Activated CD4-positive, alpha-beta memory T cell treated with anti-CD3 and anti-CD28 coated beads, Interleukin-2, amount 10 ng/mL, durations not matched to agents 7 days and 5 days (primary cell): ENCODE measurements at places on chromosomes 3 and 15. TPM values are rescaled to one million over a fixed set of nuclear protein-coding genes. Genes with fewer than 3 reads are reported as not detected.

CAMP gene
- total RNA-seq, result not detected

DNA sequence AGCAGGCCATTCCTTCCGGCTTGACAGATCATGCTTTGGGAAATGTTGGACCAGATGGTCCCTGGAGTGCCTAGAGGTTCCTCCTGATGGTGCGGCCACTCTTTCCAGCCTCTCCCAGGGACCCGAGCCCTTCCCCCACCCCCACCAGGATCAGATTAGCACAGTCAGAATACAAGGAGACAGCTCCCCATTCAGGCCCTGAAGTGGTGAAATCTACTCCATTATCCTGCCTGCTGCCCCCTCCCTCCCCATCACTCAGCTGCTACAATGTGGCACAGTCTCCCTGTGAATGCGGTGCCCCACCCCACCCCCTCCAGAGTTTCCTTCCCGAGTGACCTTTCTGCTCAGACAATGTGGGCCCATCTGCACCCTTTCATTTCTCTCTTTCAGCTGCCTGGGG is 29.4 kb downstream of the RNU5B-1 start:
- no peak overlapping the region for H3K4me3 ChIP-seq
- no peak overlapping the region for H3K27ac ChIP-seq
- no peaks in the 10 kb centered on the region for H3K27me3 ChIP-seq

GRCh38 chr3:195034101-195034500 is 236.9 kb downstream of the XXYLT1 start:
- H3K27me3 ChIP-seq, result peaks cover 13% of the 10 kb centered on the region
- no peaks in the 10 kb centered on the region for H3K36me3 ChIP-seq

DNA sequence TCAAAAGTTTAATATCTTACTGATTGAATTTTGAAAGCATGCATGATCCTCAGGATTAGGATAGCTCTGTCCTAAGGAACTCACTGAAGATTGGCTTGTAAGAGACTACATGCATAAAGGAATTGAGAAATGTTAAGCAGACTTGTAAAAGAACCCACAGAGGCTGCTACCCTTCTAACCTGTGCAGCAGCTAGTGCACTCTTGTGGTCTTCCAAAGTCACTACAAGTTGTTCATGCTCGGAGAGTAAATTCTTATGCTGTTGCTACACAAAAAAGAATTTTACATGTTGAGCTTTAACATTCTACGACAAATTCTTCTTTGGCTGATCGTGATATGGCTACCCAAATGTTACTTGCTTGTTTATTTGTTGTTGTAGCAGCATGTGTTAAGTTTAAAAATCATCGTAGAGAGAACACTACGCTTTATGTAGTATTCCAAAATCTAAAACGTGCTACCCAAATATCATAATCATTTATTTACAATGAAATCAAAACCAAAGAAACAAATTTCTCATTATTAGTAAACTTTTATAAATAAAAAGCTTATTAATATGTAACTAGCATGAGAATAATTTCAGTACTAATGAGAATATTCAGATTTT is 55.0 kb downstream of the GOLIM4 start:
- DNase-seq, result no peak
- no peaks in the 10 kb centered on the region for H3K36me3 ChIP-seq
- no peak overlapping the region for H3K27ac ChIP-seq
- no peaks in the 10 kb centered on the region for H3K4me1 ChIP-seq

B3GALNT1 gene
- 4.1 TPM for total RNA-seq

GRCh38 chr15:69536726-69537512 is 84.3 kb downstream of the RPLP1 start:
- H3K36me3 ChIP-seq, result no peaks in the 10 kb centered on the region
- no peak overlapping the region for H3K4me3 ChIP-seq
- no peak overlapping the region for H3K27ac ChIP-seq
- peaks cover 22% of the 10 kb centered on the region for H3K27me3 ChIP-seq

DNA sequence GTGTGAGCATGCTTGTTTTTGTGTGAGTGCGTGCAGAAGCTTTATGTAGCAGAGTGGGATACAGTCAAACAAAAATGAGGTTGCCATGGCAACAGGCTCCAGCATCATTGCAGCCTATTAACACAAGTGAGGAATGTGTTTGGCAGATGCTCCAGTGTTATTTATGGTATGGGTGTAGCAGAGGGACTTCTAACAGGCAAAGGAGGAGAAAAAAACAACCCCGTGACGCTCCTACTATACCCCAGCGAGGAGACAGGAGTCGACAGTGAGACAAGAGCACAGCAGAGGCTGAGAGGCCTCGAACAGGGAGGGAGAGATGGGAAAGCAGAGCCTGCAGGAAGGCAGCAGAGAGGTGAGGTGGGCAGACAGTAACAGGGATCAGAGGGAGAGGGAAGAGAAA is 4.9 kb downstream of the ADCY5 start:
- H3K27me3 ChIP-seq, result peaks cover 40% of the 10 kb centered on the region
- H3K4me3 ChIP-seq, result no peak overlapping the region
- peaks cover 4% of the 10 kb centered on the region for H3K4me1 ChIP-seq
- DNase-seq, result no peak
- no peak overlapping the region for H3K27ac ChIP-seq

GRCh38 chr3:33768578-33769330 is 29.7 kb upstream of the PDCD6IP start:
- H3K4me3 ChIP-seq, result no peak overlapping the region
- H3K36me3 ChIP-seq, result no peaks in the 10 kb centered on the region
- H3K4me1 ChIP-seq, result no peaks in the 10 kb centered on the region
- peaks cover 4% of the 10 kb centered on the region for H3K27me3 ChIP-seq

COPS2 gene
- 68.7 TPM for total RNA-seq

- no peak for DNase-seq
- H3K4me3 ChIP-seq, result no peak overlapping the region
- no peaks in the 10 kb centered on the region for H3K4me1 ChIP-seq
- H3K27ac ChIP-seq, result no peak overlapping the region
- H3K36me3 ChIP-seq, result no peaks in the 10 kb centered on the region
Measured at GRCh38 chr15:73782344-73782959, 29.3 kb upstream of the INSYN1 start.

GRCh38 chr15:70852501-70853317 is 1.2 kb downstream of the LARP6 start:
- no peaks in the 10 kb centered on the region for H3K36me3 ChIP-seq
- peaks cover 57% of the 10 kb centered on the region for H3K27me3 ChIP-seq
- H3K4me1 ChIP-seq, result peaks cover 3% of the 10 kb centered on the region
- no peak overlapping the region for H3K27ac ChIP-seq
- no peak overlapping the region for H3K4me3 ChIP-seq
- DNase-seq, result no peak

DNA sequence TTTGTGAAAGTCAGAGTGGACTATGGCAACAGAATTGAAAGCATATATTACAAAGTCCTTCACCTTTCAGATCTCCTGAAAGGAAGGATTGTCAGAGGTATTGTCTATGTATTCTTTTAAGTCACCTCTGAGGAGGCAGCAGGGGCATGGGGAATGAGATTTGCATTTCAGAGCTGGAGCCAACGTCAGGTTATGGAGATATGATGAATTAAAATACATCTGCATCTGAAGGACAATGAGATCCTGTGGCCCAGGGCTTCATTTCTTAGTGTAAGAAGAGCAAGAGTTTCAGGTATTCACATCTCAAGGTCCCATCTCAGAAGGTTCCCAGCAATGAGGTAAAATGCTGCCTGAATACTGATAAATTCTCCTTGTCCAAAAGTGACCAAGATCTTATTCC is 695.8 kb downstream of the TUSC7 start:
- H3K27me3 ChIP-seq, result no peaks in the 10 kb centered on the region
- no peak overlapping the region for H3K27ac ChIP-seq
- no peak for DNase-seq
- H3K4me3 ChIP-seq, result no peak overlapping the region
- H3K4me1 ChIP-seq, result no peaks in the 10 kb centered on the region

DNA sequence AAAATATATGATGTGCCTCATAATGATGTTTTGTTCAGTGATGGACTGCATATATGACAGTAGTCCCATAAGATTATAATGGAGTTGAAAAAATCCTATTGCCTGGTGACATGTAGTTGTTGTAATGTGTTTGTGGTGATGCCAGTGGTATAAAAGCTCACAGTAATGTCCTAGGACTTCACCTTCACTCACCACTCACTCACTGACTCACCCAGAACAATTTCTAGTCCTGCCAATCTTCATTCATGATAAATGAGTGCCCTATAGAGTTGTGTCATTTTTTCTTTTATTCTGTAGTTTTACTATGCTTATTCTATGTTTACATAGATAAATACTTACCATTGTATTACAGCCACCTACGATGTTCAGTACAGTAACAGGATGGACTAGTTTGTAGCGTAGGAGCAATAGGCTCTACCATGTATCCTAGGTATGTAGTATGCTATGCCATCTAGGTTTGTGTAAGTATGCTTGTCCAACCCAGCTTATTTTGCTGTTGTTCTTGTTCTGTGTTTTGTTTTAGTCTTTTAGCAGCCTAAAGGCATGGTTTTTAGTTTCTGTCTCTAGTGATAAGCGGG is 88.5 kb upstream of the LRRFIP2 start:
- H3K27ac ChIP-seq, result no peak overlapping the region
- peaks cover 5% of the 10 kb centered on the region for H3K4me1 ChIP-seq
- no peaks in the 10 kb centered on the region for H3K27me3 ChIP-seq
- H3K36me3 ChIP-seq, result peaks cover 38% of the 10 kb centered on the region
- DNase-seq, result no peak

DNA sequence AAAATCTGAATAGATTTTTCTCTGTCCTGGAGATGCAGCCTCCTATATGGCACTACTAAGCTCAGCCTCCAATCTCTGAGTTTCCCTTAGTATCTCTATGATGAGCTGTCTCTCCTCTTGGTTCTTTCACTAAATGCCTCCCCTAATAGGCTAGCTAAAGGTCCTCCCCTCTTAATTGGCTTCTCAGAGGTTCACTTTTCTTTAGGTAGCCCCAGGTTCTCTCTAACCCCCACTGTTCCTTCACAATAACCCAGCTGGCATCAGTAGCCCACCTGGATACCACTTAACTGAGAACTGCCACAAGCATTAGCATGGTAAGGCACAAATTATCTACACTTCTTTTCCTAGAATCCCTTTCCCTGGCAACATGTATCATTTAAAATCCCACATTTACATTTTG is 523.2 kb downstream of the IGSF11 start:
- H3K36me3 ChIP-seq, result no peaks in the 10 kb centered on the region
- H3K27me3 ChIP-seq, result no peaks in the 10 kb centered on the region
- no peaks in the 10 kb centered on the region for H3K4me1 ChIP-seq

DNA sequence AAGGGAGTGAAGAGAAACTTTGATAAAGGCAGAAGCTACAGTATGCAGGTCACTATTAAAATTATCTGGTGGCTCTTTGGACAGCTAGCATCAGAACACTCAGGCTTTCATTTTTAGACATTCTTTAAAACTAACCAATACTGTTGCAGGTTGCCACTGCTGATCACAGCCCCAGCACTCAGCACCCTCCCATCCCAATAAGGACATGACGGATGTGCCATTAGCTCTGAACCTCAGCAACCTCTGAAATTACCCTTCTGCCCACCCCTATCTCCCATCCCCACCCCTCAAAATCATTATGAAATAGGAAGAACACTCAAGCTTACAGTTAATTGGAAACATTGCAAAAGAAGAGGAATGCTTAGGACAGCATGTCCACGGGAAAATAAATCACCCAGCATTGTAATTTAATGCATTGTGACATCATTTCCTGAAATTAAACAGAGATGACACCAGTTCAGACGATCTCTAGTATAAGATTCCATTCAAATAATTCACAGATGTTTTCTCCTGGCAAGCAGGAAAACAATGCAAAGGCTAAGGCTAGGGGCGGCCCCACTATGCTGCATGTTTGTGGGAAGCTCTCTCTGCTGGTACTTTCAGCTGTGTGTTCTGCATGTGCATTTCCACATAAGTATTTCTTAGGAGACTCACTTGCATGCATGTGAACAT is 71.6 kb downstream of the MEIS2 start:
- H3K4me1 ChIP-seq, result no peaks in the 10 kb centered on the region
- no peaks in the 10 kb centered on the region for H3K27me3 ChIP-seq
- H3K4me3 ChIP-seq, result no peak overlapping the region
- H3K27ac ChIP-seq, result no peak overlapping the region

GOLGA6L10 gene
- 0.95 TPM for total RNA-seq

DNA sequence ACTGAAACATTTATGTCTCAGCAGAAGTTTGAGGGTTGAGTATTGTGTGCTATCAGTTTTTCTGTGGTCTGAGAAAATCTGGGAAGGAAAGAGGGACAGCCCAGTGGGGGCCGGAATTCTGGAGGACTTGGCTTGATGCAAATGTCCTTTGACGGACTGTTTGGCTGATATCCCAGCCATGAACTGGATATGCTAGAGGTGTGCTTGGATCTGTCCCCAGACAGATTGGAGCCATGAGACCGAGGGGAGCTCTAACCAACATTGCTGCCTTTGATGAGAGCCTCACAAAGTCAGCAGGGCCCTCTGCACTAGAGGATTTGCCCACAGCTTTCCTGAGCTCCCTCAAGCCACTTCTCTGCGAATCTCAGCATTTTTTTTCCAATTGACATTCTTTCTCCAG is 405.6 kb downstream of the NTRK3 start:
- no peaks in the 10 kb centered on the region for H3K27me3 ChIP-seq
- no peaks in the 10 kb centered on the region for H3K4me1 ChIP-seq
- H3K4me3 ChIP-seq, result no peak overlapping the region
- DNase-seq, result no peak
- no peak overlapping the region for H3K27ac ChIP-seq

- H3K27ac ChIP-seq, result no peak overlapping the region
- H3K36me3 ChIP-seq, result no peaks in the 10 kb centered on the region
- no peaks in the 10 kb centered on the region for H3K4me1 ChIP-seq
- no peak overlapping the region for H3K4me3 ChIP-seq
- DNase-seq, result no peak
Measured at GRCh38 chr15:39747326-39747725, 35.3 kb downstream of the FSIP1 start.

- no peak overlapping the region for H3K27ac ChIP-seq
- H3K36me3 ChIP-seq, result no peaks in the 10 kb centered on the region
- DNase-seq, result no peak
- peaks cover 74% of the 10 kb centered on the region for H3K27me3 ChIP-seq
Measured at GRCh38 chr3:11159421-11159904, 5.2 kb downstream of the HRH1 start.

DNA sequence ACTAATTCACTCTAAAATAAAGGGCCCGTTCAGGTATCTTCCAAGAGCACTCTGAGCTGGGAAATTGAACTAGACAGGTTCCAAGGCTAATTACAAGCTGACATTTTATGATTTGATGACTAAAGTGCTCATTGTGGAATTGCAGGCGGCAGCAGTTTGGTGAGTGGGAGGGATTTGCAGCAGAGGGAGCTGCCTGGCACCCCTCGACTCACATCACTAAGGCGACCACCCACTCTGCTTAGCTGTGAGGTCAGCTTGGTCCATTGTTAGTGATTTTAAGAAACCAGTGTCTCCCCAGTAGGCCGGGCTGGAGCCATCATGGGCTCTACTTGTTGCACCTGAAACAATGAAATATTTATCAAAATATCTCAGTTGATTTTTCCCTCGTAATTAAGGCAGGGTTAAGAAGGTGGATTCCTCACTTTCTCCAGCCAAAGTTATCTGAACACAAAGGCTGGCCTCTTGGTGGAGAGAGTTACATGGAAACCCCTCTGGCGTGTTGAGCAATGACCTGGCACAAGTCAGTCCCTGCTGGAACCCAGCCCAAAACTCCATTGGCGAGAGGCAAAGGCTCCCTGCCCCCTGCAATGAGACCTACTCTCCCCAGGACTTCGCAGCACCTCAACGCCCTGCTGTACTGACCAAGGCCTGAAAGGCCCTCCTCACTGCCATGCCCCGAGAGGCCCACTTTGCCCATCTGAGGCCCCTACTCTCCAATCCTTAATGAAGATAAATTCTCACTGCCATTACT is 65.0 kb upstream of the ATP2B2 start:
- H3K27ac ChIP-seq, result no peak overlapping the region
- no peaks in the 10 kb centered on the region for H3K36me3 ChIP-seq
- peaks cover 35% of the 10 kb centered on the region for H3K27me3 ChIP-seq
- no peaks in the 10 kb centered on the region for H3K4me1 ChIP-seq
